ENCODE measurements at places on chromosomes 7 and 10.

GRCh38 chr10:13520194-13520593, 8.6 kb downstream of the BEND7 start:
- DNase-seq = no peak

- no peak for DNase-seq
Measured at GRCh38 chr10:69344591-69345252, 66.4 kb downstream of the HK1 start.

- no peak for DNase-seq
Measured at GRCh38 chr10:110782616-110783015, 89.1 kb upstream of the PDCD4 start.

DNA sequence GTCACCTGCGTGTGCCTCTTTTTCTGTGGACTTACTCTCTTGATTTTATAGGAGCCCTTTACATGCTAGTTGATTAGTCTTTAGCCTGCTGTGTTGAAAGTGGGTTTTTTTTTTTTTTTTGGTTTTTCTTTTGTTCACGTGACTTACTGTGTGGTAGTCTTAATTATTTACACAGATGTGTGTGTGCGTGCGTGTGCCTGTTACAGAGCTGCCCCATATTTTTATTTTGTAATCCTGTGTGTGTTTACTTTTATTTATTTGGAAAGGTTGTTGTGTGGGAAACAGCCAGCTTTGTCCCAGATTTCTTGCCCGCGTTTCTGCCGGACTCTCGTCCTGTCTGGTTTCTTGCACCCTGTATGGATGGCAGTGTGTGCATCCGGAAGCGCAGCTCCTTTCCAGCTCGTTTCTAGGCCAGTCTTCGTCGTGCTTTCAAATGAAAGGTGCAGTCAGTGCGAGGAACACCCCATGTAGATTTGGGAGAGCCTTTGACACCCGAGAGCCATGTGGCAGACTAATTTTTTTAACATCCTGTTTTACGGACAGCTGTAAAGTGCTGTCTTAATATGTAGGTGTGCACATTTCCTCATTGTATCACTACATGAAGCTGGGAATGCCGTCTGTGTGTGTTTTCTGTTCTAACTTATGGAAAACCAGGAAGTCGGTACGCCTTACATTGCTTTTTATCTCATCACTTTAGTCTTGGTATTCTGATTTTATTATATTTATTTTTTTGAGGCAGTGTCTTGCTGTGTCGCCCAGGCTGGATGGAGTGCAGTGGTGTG, 55.6 kb downstream of the DNAJB6 start:
- no peak for DNase-seq

- no peak for DNase-seq
Measured at GRCh38 chr10:80709866-80710265, 172.2 kb downstream of the SH2D4B start.

DNA sequence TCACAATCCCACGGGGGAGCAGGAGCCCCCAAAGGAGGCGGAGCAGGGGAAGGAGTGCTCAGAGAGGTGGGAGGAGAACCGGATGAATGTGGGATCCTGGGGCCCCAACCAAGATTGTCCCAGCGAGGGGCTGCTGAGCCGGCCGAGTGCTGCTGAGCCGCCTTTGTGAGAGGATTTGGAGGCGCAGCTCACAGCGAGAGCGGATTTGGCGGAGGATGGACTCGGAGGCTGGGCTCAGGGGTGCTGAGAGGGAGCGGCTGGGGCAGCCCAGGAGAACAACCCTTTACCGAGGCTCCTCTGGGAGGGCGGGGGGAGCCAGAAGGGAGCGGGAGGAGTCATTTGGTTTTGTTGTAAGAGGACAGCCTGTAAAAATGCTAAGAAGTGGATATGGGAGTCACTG, 23.0 kb downstream of the GHRHR start:
- no peak for DNase-seq

DNA sequence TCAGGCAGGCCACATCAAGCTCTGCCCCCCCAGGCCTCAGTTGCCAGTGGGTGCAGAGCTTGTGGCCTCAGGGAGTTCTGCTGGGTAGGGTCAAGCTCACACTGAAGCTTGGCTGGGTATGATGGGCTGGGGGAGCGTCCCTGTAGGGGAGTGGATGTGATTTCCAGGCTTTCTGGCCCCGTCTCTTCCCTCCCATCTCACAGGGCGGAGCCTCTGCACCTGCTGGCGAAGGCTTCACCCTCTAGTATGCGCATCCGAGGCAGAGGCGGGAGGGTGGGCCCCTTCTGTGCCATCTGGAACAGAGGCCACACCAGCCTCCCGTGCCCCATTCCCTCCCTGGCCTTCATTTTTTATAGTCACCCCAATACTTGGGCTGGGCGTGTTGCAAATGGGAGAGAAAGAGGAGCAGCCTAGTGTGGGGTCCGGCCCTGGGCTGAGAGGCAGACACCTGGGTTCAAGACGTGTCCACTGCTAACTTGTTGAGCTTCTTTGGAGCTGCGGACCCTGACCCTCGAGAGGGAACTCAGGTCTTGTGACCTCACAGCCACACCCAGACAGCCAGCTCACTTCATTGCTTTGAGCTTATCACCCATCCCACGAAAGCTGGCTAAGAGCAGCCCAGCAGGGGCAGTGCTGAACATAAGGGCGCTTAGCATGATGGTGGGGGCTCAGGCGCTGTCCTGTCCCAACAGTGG, 2.3 kb downstream of the AQP1 start:
- DNase-seq = no peak

All from cortex of kidney (tissue), 1 donor.